ENCODE measurements at places on chromosomes 12 and 14. TPM values are rescaled to one million over a fixed set of nuclear protein-coding genes. Genes with fewer than 3 reads are reported as not detected.

FSCB gene
- not detected for polyA plus RNA-seq

TBX3 gene
- polyA plus RNA-seq, result 35.8 TPM

CIROP gene
- polyA plus RNA-seq, result not detected

TMBIM4 gene
- 49.2 TPM for polyA plus RNA-seq

CCDC197 gene
- not detected for polyA plus RNA-seq

CACNA2D4 gene
- polyA plus RNA-seq, result 3.8 TPM

HCAR1 gene
- polyA plus RNA-seq, result 0.09 TPM

TDRD9 gene
- 1.5 TPM for polyA plus RNA-seq

SRRM4 gene
- 0.20 TPM for polyA plus RNA-seq

Measured in muscle of arm (tissue), 14 donors.